Activated naive CD4-positive, alpha-beta T cell treated with anti-CD3 and anti-CD28 coated beads, Interleukin-2, amount 10 ng/mL, durations not matched to agents 7 days and 5 days (primary cell): ENCODE measurements at places on chromosomes 4 and X.
A peak's percentile ranks its signal among the peaks of the same experiment; 100 is the strongest.

DNA sequence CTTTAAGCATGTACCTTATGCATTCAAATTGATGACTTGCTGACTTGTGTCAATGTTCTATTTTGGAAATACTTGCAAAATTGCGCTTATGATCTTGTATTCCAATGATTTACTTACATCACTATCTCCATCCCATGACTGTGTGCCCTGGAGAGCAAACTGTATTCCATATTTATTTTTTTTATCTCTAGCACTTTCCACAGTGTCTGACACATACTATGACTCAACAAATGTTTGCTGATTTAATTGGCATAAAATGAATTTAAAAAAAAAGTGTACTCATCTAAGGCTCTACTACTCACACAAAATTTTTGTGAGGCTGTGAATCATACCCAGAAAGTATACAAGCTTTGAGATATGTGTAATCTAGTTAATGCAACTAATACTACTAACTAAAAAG, 1066.8 kb upstream of the ADGRL3 start:
- no peak for DNase-seq

GRCh38 chr4:25663781-25664180, 8.1 kb downstream of the SLC34A2 start:
- no peak for DNase-seq

DNA sequence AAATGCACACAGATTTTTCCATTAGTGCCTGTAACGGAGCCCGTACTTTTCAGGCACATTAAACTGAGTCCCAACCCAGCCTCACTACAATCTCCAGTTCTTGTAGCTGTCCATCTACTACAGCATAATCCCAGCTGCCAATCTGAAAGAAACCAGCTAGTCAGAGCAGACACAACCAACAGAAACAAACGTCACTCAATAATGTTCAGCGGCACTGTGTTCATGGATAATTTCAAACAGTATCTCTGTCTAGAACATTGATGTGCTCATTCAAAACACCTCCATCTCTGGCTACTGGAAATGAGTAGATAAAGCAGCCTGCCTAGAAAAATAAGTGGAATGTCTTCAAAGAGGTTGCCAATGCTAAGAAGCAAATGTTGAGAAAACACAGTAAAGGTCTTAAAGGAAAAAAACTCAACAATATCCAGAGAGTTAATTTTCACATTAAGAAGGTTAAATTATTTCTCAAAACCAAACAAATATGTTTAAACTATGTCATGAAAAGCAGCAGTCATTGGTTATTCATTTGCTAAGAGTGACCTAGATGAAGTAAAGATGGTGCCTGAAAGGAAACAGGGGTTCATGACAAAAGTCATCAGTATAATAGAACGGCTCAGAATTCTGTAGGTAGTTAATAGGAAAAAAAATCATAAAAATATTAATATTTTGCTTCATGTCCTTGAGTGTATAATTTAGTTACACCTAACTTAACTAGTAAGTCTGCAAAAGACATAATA, 245.1 kb upstream of the MAB21L2 start:
- DNase-seq = no peak

DNA sequence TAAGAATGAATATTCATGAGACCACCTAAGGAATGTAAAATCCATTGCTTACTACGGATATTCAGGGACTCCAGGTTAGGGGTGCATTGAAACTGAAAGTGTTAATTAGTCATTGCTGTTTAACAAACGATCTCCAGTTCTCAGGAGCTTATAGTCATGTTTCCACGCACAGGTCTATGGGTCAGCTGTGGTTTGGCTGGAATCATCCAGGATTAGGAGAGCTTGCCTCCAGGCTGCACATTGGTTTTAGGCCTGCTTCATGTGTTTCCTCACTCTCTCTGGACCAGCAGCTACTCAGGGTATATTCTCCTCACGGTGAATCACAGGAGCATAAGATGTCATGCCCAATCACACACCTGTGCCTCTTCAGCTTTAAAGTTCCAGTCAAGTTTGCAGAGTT, 98.9 kb downstream of the ATXN3L start:
- DNase-seq = no peak

DNA sequence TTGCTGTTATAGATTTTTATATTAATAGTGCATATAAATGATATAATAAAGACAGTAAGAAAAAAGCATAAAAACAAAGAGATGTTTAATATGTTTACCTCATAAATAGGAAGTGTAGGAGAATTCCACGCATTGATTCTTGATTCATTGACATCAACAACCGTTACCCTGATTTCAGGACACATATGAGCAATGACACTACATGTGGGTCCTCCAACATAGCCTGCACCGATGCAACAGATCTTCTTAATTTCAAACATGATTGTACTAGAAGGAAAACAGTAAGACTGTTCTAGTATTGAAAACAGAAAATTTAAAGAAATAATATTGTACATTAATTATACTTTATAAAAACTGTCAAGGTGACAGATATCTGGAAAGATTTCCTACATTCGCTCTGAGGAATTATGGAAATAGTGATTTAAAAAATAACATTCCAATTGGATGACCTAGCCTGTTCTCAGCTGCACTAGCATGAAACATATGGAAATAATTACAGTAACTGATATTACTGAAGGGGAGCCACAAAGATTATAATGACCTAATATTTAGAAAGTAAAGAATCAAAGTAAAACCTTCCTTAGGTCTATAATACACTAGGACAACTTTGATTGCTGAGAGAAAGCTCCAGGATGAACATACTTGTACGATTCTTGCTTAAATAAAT, 5.9 kb downstream of the UGDH start:
- DNase-seq = no peak

DNA sequence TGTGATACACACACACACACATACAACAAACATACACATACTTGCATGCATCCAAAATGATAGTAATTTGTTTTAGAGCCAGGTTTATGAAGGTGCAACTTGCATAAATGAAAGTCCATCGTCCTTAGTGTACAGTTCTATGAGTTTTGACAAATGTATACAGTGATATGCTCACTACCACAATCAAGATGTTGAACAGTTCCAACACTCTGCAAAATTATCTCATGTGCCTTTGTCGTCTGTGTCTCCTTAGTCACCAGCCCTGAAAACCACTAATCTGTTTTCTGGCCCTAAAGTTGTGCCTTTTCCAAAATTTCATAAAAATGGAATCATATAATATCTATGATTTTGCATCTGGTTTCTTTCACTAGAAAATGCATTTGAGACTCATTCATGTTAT, 67.8 kb upstream of the ANXA3 start:
- no peak for DNase-seq

DNA sequence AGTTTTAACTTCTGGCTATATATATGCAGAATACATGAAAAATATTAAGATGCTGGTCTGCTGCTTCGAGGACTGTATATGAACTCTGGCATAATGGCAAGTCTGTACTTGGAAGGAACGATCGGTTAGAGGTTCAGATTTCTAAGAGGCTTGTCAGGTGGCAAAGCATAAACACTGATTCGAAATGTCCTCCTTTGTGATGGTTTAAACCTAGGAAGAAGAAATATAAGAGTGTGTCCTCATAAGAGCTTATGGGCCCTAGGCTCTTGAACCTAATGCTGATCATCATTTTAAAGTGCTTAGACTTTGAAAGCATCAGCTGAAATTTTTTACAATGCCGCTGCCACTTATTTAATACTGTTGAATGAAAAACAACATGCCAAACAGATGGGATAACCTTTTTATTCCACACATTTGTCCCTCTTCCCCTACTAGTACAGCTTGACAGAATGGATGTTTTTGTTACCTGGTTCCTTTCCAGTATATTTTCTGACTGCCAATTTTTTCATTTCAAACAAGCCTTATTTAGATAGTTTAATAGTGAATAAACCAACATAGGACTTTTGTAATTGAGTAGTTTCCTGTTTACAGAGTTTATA, 8.8 kb downstream of the SPRY1 start:
- DNase-seq = no peak

DNA sequence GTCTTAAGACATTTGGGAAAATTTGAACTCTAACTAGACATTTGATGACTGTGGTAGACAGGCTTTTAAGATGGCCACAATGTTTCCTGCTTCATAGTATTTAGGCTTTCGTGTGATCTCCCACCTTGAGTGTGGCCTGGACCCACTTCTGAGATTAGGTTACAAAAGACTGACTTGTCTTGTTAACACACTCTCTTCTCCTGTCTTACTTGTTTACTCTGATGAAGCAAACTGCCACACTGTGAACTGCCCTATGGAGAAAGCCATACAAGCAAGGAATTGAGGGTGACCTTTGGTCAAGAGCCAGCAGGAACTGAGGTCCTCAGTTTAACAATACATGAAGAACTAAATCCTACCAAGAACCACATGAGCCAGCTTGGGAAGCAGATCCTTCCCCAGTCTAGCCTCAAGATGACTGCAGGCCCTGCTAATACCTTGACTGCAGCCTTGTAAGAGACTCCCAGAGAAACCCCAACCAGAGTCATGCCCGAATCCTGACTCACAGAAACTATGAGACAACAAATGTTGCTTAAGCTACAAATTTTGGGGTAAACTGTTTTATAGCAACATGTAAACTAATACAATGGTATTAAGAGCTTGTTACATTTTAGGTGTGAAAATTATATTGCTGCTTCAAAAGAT, 20.3 kb downstream of the UBA6 start:
- DNase-seq = no peak

DNA sequence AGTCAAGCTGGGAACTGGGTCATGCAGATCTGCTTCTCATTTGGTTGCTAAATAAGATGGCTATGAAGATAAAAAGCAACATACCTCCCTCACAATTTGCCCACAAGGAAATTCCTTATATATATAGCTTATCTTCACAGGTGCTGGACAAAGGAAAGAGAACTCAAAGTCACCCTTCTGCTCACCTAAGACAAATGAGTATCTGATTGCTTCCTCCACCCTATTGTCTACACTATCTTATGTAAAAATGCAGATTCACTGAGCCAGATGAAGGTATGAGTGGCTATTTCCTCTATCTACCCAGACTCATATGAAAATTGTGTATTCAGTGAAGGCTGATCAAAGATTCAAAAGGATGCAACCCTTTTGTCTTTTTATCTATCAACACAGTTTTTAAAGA, 50.8 kb downstream of the CHM start:
- no peak for DNase-seq

GRCh38 chr4:39571054-39571453, 43.8 kb upstream of the UGDH start:
- no peak for DNase-seq

DNA sequence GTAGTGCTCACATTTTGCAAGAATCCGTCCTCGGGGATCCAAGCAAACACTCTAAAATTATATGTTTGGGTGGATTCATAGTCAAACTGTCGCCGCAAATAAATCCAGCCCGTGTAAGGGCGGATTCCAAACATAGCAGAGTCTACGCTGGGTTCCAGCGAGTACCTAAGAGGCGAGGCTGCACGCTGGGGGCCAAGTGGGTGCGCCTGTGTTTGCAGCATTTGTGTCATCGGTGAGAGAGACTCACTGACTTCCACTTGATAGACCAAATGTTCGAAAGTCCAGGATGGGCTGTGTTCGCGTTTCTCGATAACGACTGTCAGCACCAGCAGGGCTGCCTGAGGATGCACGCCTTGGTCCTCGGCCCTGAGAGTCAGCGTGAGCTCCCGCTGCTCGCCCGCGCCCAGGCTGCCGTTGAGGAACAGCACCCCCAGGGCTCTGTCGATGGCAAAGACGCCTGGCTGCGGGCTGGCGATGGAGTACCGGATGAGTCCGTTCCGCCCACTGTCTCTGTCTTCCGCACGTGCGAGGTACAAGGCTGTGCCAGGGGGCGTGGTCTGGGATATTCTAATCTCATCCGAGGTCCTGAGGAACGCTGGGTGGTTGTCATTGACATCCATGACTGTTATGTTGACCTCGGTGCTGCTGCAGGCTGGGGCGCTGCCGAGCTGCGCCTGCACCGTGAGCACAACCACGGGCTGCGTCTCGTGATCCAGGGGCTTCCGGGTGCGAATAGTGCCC, 158.7 kb downstream of the DCHS2 start:
- peak; percentile 75 for DNase-seq

DNA sequence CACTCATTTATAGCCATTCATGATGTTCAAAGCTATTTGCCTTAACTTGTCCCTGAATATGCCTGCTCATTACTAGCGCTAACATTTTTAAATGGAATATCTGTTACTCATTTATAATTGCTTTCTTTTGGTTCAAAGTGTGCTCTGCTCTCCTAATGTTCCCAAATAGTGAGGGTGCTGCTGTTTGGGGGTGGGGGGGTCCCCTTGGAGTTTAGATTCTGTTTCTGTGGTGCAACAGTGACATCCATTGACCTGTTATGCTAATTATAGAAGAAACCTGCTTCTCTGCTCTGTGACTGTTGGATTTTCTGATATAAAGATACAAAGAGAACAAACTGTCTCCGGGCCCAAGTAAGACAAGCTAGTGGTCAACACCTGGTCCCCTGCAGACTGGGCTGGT, 222.4 kb downstream of the SHROOM3 start:
- no peak for DNase-seq

- peak; percentile 76 for DNase-seq
Measured at GRCh38 chr4:51843309-51844152, 578 bp downstream of the DCUN1D4 start.

- no peak for DNase-seq
Measured at GRCh38 chr4:97845758-97846157, 297.5 kb downstream of the STPG2 start.

- DNase-seq = peak; percentile 67
Measured at GRCh38 chr4:25862411-25863346, at the start of gene SEL1L3. Gene SEL1L3 (minus strand): TSS chr4:25862988. CDS start chr4:25862836, 152 bp downstream.

DNA sequence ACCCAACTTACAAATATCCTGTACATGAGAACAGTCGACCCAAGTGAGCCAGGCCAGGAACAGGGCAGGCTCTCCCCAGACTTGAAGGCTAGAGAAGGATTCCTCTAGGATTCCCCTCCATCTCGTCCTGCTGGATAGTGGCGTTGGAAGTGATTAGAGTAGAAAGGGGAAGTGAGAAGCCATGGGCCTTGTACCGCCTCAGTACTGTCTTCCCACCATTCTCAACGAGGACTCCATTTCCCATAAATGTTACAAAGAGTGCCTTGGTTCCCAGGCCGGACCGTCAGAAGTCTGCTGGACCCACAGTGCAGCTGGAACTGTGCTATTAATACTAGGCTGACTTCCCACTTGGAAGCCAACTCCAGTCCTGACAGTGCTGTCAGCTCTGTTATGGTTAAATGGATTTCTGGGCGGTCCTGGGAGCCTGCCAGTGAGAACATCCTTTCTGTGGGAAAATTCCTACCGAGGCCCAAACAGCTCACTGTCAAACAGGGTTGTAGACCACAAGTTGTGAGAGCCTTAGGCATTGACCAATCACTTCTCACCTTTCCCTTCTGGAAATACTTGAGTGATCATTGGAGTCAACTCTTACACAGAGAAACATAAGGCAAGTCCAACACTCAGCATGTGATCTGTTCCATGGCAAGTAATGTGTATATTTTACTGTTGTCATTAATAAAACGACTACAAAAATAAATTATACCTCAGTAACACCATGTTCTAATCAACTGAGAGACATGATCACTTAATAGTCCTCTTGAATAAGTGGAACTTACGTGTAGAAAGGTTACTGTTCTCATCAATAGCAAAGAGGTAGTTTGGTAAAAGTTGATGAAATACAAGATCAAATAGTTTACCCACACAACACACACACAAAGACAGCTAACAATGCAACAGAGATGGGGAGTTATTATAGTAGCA, 58.4 kb downstream of the AMELX start:
- no peak for DNase-seq

GRCh38 chr4:93396272-93396671, 432.3 kb upstream of the ATOH1 start:
- no peak for DNase-seq
